ENCODE measurements at places on chromosomes 7 and 10.
A peak's percentile ranks its signal among the peaks of the same experiment; 100 is the strongest.

- no peak for DNase-seq
Measured at GRCh38 chr7:139329119-139329518, 12.0 kb upstream of the FMC1 start.

- no peak for DNase-seq
Measured at GRCh38 chr10:73577788-73578187, 13.4 kb downstream of the USP54 start.

DNA sequence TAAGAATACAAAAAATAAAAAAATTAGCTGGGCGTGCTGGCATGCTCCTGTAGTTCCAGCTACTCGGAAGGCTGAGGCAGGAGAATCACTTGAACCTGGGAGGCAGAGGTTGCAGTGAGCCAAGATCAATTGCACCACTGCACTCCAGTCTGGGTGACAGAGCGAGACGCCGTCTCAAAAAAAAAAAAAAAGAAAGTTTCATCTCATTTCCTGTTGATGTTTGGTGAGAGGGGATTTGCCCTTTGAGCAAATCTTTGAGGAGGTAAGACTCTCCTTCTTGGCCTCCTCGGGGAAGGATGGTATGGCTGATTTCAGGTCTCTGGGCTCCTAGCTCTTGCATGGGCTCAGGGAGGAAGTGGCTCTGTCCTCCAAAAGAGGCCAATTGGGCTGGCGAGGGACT, 3.6 kb upstream of the GRID2IP start:
- no peak for DNase-seq

- peak; percentile 44 for DNase-seq
Measured at GRCh38 chr10:122561212-122561611, 658 bp downstream of the DMBT1 start.

DNA sequence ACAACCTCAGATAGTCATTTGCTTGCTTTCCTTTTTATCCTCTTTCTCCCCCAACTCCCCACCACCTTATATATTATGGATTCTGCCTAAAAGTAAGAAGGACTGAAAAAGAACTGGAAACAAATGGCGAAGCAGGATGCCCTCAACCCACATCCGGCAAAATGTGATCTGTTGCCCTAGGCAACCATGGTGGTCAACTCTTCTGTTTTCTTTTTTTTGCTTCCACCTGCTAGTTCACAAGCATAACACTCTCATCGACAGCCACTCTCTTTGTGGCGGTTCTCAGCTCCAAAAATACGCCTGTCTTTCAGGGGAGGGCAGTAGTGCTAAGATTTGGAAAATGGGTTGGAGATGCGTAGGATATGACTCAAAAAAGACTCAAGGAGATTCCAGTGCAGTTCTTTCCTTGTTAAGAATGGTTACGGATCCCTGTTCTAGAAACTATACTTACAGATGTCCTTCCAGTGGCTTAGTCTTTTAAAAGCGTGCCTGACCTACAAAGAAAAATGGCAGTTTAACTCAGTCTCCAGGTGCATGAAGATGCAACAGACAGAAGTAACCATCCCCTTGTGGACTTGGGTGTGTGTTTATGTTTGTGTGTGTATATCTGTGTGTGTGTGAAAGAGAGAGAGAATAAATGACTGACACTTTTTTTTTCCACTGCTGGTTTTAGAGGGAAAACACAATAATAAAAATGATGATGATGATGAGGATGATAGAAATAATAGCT, 10.7 kb downstream of the APBB1IP start:
- no peak for DNase-seq

GRCh38 chr7:101315336-101315735, 6.3 kb downstream of the IFT22 start:
- peak; percentile 41 for DNase-seq

- peak; percentile 25 for DNase-seq
Measured at GRCh38 chr10:121216721-121217181, 365.6 kb downstream of the WDR11 start.

DNA sequence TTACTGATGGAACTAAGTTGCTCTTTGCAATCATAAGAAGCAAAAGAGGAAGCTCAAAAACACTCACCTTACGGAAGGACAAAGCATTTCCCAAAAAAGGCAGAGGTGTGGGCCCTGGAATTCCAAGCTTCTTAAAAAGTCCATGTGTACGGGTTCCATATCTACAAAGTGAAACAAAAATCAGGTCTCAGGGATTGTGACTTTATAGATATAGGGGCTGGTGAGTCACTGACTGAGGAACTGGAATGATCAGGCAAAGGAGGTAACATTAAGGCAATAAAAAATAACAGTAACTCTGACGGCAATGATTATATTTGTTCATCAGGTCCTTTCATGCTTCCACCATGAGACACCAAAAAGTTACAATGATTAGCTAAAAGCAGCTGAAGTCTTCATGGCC, 4.0 kb downstream of the CYP3A7 start:
- DNase-seq = no peak

- DNase-seq = no peak
Measured at GRCh38 chr10:9097206-9097990, 1042.9 kb downstream of the GATA3 start.

DNA sequence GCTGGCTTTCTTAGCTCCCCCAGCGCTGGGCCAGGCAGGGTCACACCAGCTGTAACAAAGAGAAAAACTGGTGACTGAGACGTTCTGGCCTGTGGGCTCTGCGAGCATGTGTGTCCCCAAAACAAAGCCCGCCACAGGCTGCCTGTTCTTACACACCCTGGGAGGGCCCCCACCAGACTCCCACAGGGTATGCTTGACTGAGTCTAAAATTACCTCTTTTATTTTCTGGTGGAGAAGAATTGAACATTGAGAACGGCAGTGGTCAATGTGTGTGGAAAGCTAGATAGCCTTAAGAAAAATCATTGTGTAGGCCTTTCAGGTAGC, 808 bp downstream of the C10orf71 start:
- DNase-seq = no peak

- peak; percentile 43 for DNase-seq
Measured at GRCh38 chr7:142250705-142251104, 7.2 kb downstream of the PRSS58 start.

- peak; percentile 42 for DNase-seq
Measured at GRCh38 chr7:131608116-131608500, 51.7 kb upstream of the PODXL start.

- DNase-seq = no peak
Measured at GRCh38 chr7:157475095-157475494, 138.3 kb downstream of the DNAJB6 start.

DNA sequence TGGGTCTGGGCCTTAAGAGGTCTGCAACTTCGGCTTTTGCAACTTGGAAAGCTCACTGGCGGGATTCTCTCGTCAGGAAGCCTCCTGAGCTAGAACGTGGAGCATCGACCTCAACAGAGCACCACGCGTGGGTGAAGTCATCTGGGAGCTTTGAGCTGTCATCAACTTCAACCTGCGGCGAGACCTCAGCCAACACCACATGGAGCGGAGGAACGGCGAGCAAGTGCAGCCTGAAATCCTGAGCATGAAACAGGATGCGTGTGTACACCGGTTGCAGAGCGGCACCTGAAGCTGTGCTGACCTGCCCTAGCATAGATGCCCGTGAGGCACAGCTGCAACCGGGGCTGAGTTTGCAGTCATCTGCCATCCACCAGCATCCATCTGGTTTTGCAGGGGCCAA, 295.7 kb upstream of the SHH start:
- DNase-seq = no peak

GRCh38 chr7:148535217-148535616, 55.3 kb upstream of the C7orf33 start:
- DNase-seq = no peak

GRCh38 chr7:76303202-76304147, 1.0 kb downstream of the HSPB1 start:
- DNase-seq = peak; percentile 92

- no peak for DNase-seq
Measured at GRCh38 chr10:123642293-123642692, 23.9 kb upstream of the GPR26 start.

DNA sequence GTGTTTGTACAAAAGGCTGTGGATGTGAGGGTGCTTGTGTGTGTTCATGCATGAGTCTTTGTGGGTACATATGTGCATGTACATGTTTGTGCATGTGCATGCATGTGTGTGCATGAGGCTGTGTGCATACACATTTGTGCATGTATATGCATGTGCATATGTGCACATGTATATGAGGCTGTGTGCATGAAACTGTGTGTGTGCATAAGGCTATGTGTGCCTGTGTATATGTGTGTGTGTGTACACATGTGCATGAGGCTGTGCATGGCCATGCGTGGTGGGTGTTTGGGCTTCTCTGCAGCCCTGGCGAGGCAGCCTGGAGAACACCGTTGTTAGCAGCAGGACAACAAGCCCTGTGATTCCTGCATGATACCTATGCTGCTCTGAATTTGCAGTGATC, 207.7 kb upstream of the ADCY1 start:
- DNase-seq = no peak

GRCh38 chr10:91238191-91238590, 17.7 kb downstream of the PCGF5 start:
- no peak for DNase-seq

GRCh38 chr7:72106405-72106804, 305.7 kb downstream of the CALN1 start:
- no peak for DNase-seq

DNA sequence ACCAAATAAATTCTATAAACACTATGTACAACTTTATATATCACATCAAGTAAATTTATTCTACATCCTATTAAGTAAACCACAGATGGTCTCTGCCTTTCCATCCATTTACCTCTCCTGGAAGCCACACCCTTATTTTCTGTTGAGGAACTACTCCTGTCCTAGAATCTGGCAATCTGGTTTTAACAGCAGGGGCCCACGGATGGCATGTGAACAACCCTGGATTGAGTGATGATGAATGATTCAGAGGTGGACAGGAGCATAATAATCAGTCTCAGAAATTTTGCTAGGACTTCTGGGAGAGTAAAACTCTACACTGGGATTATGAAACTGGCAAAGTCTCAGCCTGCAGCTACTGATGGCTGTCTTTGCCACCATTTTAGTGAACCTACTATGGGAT, 54.1 kb downstream of the CDK6 start:
- no peak for DNase-seq

- no peak for DNase-seq
Measured at GRCh38 chr7:74464931-74465886, 11.5 kb downstream of the GTF2IRD1 start.

- DNase-seq = no peak
Measured at GRCh38 chr10:93255546-93255945, 181.9 kb downstream of the CYP26A1 start.

- no peak for DNase-seq
Measured at GRCh38 chr10:82498976-82499375, 624.0 kb downstream of the NRG3 start.

DNA sequence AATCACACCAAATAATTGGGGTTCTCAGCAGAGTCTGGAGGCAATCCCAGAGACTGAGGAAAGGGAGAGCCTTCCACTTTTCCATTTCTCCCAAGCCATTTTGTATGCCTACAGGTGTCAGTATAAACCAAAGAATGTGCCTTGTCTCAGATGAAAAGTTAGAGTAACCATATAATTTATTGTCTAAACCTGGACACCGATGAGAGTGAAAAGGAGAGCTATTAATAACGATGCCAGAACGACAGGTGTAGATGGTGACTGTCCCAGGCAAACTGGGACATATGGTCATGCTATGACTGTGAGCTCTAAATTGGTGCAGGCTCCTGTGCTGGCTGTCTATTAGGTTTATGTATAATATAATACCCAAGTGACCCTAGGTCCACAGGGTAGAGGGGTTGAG, 219.6 kb downstream of the ARHGAP12 start:
- DNase-seq = no peak

DNA sequence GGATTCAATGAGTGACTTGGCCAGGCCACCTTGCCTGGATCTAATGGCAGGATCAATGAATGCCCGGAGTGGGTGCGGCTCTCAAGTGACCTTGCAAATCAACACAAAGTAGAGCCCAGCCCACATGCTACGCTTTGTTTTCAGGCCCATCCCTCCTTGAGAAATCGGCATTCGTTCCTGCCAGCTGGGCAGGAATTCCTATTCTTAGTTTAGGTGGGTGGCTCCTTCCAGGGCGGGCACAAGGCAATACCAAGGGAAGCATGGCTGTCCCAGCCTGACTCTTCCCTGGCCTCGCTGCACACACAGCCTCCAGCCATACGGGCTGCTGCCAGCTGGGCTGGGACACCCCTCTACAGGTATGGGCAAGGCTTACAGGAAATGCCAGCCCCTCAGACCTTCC, 119.3 kb downstream of the SH3PXD2A start:
- no peak for DNase-seq

- no peak for DNase-seq
Measured at GRCh38 chr10:74973741-74974392, 137.6 kb upstream of the SAMD8 start.

DNA sequence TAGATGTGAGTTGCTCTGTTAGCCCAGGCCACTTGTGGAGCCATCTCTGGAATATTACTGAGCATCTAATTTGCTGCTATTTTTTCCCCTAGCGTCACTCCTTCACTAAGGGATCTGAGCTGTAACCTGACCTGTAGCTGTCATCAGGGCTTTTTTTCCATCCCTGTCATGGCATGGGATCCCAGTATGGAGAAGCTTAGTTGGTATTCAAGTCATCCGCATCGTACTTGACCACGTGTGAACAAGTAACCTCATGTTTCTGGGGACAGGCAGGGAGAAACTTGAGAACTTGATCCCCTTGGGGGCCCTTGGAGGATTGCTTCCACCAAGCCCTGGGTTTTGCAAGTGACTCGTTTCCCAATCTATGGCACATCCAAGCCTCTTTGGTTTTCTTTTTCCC, 474.4 kb upstream of the GALNT17 start:
- DNase-seq = peak; percentile 21

GRCh38 chr7:159060440-159060839, 84.2 kb downstream of the VIPR2 start:
- no peak for DNase-seq

DNA sequence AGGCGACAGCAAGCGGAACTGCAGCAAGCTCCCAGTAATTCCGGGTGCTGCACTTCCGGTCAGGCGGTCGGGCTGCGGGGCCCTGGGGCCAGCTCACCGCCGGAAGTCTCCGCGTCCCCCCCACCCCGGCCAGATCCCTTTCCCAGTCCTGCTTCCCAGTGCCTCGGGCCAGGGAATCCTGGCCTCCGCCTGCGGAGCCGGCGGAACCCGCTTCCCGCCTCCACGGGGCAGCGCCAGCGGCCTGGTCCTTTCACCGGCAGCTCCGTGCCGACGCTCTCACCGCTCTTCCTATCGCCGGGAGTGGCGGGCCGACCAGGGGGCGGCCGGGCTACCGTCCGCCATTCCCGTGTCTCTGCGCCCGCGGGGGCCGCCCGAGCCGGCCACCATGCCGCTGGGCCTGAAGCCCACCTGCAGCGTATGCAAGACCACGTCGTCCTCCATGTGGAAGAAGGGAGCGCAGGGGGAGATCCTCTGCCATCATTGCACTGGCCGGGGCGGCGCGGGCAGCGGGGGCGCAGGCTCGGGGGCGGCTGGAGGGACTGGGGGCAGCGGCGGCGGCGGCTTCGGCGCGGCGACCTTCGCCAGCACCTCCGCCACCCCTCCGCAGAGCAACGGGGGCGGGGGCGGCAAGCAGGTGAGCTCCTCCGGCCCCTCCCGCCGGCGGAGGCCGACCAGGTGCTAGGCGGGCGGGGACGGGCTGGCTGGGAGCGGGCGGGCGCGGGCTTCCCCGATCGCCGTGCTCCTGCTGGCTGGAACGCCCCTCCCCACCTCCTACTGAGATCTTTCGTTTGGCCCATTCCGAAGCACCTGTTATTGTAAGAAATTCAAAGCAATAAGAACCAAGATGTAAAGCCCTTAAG, at the start of gene GATAD1:
Gene GATAD1 (plus strand): TSS at position 138 of the 860 bp plus-strand sequence. CDS start 248 bp downstream, at position 386.
- peak; percentile 90 for DNase-seq
